Activated CD8-positive, alpha-beta memory T cell treated with anti-CD3 and anti-CD28 coated beads, Interleukin-2, amount 50 U/mL, for 4 hours (primary cell): ENCODE measurements at places on chromosomes 1 and 21.

GRCh38 chr1:226450688-226451087 is 42.8 kb upstream of the PARP1 start:
- no peak for DNase-seq

GRCh38 chr21:44709426-44710293 is 1.7 kb downstream of the TSPEAR start:
- DNase-seq: peak; percentile 48

- DNase-seq: no peak
Observed at GRCh38 chr1:228378873-228379460, 27.7 kb downstream of the TRIM11 start.

- no peak for DNase-seq
Observed at GRCh38 chr1:89836252-89837035, 15.6 kb downstream of the LRRC8D start.

GRCh38 chr1:46595127-46595526 is 8.9 kb downstream of the MKNK1 start:
- DNase-seq: no peak

GRCh38 chr1:108120163-108120562 is 80.0 kb downstream of the SLC25A24 start:
- no peak for DNase-seq

DNA sequence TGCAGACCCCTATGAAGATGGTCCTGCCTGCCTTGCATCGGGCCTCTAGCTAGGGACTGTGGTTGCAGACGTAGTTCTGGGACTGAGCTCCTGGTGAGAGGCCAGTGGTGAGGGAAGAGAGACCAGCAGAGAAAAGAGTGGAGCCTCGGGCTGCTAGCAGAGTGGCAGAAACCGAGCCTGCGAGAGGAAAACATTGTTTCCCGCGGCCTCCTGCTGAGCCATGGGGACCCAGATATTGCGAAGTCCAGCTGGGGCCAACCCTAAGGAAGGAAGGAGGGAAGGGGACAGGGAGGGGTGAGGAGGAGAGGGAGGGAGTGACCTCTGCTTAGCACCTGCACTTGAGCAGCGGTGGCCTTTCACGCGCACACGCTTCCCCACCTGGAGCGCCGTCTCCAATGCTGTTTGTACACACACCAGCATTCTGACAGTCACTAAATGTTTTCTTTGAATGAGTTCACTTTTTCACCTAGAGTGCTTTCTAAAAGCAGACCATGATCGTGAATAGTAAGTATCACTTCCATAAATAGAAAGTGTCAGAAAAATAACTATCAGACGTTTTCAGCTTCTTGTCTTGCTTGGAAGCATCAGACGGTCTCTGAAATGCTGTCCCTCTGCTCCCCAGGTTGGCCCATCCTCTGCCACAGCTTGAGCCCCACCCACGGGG is 2.5 kb upstream of the FNDC10 start:
- no peak for DNase-seq

DNA sequence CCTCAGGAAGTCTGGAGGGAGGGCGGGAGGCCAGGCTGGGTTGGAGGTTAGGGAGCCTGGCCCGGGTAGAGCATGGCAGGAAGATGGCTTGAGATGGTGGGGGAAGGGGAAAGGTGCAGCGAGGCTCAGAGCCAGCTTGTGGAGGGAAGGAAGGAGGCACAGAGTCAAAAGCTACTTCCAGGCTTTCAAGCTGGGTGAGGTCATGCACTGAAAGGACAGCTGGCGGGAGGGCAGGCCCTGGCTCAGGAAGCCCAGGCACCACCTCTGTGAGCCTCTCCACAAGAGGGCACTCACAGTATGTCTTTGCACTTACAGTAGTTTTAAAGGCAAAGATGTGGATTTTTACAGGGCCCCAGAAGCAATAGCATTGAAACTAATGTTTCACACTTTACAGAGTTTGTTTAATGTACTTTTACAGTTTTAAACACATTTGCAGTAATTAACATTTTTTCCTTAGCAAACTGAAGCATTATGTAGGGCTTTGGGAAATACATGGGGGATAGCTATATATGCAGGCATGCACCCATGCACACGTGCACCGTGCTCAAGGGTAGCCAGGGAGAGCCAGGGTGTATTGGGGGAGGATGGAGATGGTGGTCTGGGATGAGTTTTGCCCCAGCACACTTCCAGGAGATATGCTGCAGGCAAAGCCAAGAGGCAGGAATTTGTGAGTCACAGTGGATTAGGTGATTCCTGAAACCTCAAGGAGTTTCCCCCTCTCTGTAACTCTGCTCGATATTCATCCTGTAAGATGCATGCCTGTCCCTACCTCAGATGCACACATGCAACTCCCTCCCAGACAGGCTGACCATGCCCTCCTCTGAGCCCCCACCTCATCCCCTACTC is 6.1 kb upstream of the ADAM15 start:
- peak; percentile 60 for DNase-seq

- no peak for DNase-seq
Observed at GRCh38 chr1:98480271-98480670, 181.2 kb upstream of the SNX7 start.

DNA sequence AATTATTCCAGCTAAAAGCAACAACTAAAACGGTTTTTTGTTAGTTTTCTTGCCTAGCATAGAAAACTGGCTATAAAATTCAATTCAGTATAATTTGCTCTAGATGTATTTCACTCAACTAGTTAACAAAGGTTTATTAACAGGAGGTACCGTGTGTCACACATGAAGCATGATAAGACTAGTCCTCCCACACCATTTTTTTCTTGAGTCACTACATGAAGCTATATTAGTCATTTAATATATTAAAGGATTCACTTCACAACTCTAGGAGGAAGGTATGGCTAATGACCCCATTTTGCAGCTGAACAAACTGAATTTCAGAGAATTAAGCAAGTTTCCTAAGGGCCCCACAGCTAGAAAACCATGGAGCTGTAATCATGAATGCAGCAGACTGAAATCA is 307.8 kb upstream of the USP25 start:
- DNase-seq: no peak

DNA sequence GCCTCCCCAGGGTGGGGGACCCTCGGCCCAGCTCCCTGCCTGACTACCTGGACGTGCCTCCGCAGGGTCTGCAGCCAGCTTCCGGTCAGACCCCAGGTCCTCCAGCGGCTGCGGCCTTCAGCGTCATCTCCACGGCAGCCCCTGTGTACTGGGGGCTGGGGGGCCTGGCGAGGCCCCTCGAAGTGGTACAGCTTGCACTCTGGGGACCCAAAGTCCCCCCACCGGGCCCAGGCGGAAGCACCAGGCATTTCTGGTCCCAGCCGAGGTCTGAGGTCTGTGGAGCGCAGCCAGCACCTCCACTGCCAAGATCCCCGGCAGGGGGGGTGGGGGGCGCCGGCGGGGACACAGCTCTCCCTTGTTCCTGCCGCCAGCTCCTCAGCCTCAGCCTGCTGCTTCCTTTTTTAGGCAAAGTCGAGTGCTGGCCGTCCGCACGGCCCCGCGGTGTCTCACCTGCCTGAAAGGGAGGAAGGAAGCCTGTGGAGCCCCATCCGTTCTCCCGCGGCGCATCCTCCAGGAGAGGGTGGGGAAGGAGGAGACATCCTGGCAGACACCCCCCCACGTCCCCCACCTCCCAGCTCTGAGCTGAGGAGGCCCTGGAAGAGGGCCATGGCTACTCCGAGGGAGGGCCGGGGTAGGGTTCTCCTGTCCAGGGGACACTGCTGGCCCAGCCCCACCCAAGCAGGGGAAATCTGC is 1.2 kb upstream of the VWA1 start:
- no peak for DNase-seq
